Cortex of kidney (tissue), 1 donor: ENCODE measurements at places on chromosomes 4 and X.

- DNase-seq = no peak
These were observed 611.2 kb downstream of the PPP4R3C start for GRCh38 chrX:26851981-26852380.

DNA sequence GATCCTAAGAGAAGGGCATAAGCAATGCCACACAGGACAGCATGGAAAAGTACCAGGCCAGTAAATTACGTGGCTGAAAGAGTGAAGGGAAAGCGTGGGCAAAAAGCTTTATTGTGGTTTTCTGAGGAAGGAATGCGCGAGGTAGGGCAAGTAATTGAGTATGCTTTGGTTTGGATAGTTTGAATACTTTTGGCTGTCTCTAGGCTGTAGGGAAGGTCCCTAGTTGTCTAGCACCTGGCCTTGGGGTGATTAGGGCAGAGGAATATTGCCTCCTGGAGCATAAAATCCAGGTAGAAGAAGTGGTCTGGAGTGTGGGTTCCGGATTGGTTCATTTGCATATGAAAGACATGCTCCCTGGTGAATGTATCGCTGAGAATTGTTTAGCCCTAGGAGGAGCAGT is 46.4 kb upstream of the NALF2 start:
- DNase-seq = no peak

GRCh38 chr4:118955515-118955914 is 66.9 kb downstream of the SYNPO2 start:
- no peak for DNase-seq

DNA sequence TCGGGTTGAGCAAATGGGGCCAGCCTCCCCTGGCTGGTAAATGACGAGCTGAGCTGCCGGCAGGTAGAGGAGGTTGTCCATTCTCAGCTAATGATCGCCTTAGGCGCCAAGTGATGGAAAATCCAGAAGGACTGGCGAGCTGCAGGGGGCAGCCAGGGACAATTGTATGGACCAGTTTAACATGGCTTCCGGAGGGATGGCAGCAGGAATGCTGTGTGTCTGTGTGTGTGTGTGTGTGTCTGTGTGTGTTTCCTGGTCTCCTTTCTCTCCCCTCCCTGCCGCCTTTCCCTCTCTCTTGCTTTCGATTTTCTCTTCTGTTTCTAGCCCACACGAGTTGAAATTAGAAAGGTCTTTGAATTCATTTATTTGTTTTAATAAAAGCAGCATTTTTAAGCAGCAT is 45.2 kb upstream of the BCOR start:
- DNase-seq = no peak

DNA sequence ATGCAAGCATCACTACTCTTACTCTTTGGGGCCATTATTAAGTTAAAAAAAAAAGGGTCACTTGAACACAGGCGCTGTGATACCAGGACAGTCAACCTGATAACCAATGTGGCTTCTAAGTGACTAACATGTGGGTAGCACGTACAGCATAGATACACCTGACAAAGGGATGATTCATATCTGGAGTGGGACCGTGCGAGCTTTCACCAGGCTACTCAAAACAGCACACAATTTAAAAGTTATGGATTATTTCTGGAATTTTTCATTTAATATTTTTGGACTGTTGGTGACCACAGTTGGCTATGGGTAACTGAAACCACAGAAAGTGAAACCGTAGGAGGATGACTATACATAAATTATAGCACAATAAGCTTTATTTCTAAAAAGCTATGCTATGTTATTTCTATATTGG is 113.8 kb upstream of the STIM2 start:
- DNase-seq = no peak

- DNase-seq = no peak
These were observed 18.1 kb downstream of the USP38 start for GRCh38 chr4:143202824-143203223.

DNA sequence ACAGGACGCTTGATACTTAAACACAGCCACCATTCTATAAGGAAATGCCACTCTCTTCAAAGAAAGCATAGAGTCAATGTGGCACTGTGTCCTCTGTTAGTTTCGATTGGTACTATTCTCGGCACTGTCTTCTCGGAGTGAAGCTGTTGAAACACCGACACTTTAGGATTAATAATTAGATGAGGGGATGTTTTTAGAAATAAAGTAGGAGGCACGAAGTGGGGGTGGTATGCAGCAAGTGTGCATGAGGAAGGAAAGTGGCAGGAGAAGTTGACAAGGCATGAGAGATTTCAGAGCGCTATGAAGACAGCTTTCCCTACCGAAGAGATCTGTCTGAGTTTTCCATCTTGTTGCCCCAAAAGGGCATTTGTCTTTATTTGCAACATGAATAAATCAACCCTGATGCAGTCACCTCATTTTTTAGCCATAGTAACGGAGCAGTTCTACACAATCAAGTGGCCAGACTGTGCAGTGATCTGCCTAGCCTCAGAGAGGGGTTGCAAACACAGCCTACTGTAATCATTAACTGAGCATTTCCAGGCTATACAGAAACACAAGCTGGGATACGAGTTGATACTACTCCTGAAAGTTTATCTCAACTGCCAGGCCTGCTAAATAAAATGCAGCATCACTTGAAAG is 8.3 kb downstream of the GPRIN3 start:
- DNase-seq = no peak

- DNase-seq = no peak
These were observed 10.2 kb upstream of the HPGD start for GRCh38 chr4:174532445-174532844.
